ENCODE measurements at places on chromosomes 11 and 22. TPM values are rescaled to one million over a fixed set of nuclear protein-coding genes. Genes with fewer than 3 reads are reported as not detected.

The SELENOH gene
- 61.3 TPM for total RNA-seq

The PSMA1 gene
- 151 TPM for total RNA-seq

The ARAP1 gene
- total RNA-seq: 81.2 TPM

The CHRNA10 gene
- total RNA-seq: 0.31 TPM

The TYR gene
- total RNA-seq: not detected

The PRRG4 gene
- 0.06 TPM for total RNA-seq

The TUBA8 gene
- total RNA-seq: 0.87 TPM

The APLP2 gene
- total RNA-seq: 1,685 TPM

The FGF19 gene
- total RNA-seq: not detected

The LRRC55 gene
- total RNA-seq: not detected

The UBASH3B gene
- 24.2 TPM for total RNA-seq

The P4HA3 gene
- 10.6 TPM for total RNA-seq
